AG04449 (cell line): ENCODE measurements at places on chromosomes 13 and 19.

- no peak for DNase-seq
Measured at GRCh38 chr13:46640843-46641242, 87.9 kb downstream of the LRCH1 start.

- DNase-seq: no peak
Measured at GRCh38 chr19:46193678-46194077, 35.9 kb upstream of the IGFL1 start.

DNA sequence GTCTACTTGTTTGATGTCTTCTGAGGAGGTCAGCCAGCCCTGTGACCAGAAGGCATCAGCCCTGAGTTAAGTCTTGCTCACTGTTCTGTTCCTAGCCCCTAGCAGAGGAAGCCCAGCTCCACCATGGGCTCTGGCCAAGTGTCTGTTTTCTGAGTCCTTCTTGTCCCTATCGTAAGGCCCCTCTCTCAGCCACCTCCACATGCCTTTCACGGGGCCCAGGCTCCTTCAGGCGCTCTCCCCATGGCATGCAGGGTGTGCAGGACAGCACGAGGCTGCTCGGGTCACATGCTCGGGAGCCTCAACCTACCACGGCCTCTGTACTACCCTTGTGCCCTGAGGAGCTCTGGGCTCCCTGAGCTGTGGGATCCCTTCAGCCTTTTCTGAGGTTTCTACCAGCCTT, 47.8 kb upstream of the LATS2 start:
- no peak for DNase-seq

- no peak for DNase-seq
Measured at GRCh38 chr19:14603990-14604387, 21.1 kb downstream of the CLEC17A start.

GRCh38 chr13:31264151-31264550, 64.4 kb downstream of the B3GLCT start:
- no peak for DNase-seq

DNA sequence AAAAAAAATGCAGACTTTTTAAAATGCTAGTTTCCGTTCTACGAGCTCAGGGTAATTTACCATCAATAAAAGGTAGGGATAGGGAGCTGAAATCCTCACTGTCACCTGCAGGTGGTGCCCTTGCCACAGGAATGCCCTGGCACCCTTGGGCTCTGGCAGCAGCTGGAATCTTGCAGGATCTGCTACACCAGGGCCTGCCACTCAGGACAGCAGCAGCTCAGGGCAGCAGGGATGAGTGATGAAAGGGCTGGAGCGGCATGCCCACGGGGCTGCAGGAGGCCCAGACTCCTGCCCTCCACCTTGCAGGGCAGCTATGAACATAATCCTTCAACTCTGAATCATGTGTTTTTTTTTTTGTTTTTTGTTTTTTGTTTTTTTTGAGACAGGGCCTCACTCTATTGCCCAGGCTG, 54.0 kb downstream of the GNG7 start:
- DNase-seq: peak; percentile 10

- DNase-seq: no peak
Measured at GRCh38 chr13:76016799-76017400, 380.8 kb downstream of the LMO7 start.

- no peak for DNase-seq
Measured at GRCh38 chr13:37409756-37410155, 188.8 kb downstream of the POSTN start.

GRCh38 chr19:43594081-43594697, 1.7 kb downstream of the IRGQ start:
- no peak for DNase-seq

GRCh38 chr13:25064396-25064795, 31.5 kb upstream of the PABPC3 start:
- no peak for DNase-seq

DNA sequence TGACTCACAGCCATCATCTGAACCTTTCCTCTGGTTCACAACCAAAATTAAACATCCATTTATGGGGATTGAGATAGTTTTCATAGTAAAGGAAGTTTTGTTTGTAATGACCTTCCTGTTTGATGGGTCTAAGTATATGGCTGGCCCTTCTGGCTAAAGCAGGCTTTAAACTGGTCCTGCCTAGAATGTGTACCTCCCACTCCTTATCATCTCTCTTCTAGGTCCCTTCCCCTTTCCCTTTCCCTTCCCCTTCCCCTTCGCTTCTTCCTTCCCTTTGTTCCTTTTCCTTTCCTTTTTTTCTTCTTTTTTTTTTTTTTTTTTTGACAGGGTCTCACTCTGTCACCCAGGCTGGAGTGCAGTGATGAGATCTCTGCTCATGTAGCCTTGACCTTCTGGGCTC, 35.6 kb downstream of the BBC3 start:
- DNase-seq: no peak

DNA sequence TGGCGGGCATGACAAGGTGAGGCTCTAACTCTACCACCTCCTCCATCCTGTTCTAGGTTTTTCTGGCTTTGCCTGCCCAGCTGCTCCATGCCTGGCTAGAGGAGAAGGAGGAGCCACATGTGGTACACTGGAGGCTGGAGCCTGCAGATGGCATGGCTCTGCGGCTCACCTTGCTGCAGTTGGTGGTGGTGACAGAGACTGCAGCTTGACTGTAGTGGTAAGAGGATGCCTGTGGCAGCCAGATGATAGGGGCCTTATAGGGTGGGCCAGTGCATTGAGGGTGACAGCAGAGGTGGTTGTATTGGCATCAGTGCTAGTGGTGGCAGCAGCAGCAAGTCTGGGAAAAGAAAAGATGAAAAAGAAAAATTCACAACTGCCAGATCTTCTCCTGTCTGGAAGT, 146.2 kb downstream of the TNFRSF19 start:
- DNase-seq: no peak

GRCh38 chr13:95253033-95253432, 48.2 kb downstream of the ABCC4 start:
- no peak for DNase-seq

GRCh38 chr19:38057959-38058690, 151.1 kb downstream of the SIPA1L3 start:
- no peak for DNase-seq

GRCh38 chr19:51122112-51122981, 2.4 kb upstream of the SIGLEC9 start:
- no peak for DNase-seq

DNA sequence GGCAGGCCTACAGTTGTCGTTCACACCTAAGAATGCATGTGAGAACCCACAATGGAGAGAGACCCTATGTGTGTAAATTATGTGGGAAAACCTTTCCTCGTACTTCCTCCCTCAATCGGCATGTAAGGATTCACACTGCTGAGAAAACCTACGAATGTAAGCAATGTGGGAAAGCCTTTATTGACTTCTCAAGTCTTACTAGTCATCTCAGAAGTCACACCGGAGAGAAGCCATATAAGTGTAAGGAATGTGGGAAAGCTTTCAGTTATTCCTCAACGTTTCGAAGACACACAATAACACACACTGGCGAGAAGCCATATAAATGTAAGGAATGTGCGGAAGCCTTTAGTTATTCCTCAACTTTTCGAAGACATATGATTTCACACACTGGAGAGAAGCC, 11.3 kb downstream of the ZNF555 start:
- no peak for DNase-seq

DNA sequence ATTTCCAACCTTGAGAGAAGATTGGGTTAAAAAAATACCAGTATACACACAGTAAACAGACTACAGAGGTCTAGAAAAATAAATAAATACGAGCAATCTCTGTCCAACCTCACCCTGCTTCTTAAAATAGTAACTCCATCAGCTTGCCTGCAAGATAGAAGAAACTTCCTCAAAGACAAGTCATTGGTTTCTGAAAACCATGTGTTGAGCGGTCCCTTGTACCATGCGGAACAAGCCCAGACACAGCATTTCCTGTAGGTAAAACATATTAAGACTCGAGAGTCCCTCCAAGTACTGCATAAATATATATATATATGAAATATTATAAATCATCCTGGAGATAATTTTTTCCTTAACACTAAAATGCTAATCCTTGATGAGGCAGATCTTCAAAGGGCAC, 157.4 kb downstream of the MZT1 start:
- DNase-seq: no peak

GRCh38 chr13:28185256-28185655, 46.9 kb downstream of the PAN3 start:
- no peak for DNase-seq

- DNase-seq: no peak
Measured at GRCh38 chr19:45451131-45451849, 16.5 kb upstream of the FOSB start.

GRCh38 chr19:46898731-46899130, 37.9 kb downstream of the ARHGAP35 start:
- no peak for DNase-seq

DNA sequence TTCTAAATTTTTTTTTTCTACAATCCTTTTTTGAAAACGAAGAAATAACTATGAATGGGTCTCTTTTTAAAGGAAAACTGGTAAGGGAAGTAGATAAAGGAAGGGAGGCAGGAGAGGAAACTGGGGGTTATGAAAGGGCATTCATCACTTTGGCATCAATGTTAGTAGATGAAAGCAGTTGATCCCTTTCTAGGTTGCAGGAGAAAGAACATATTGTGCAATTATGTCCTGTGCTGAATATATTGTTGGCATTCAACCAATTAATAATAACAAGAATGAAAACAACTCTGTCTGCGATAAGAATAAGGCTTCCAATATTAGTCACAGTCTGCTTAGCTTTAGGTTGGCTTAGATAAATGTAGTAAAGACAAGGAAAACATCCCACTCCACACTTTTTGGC, 796.8 kb upstream of the KLHL1 start:
- no peak for DNase-seq

DNA sequence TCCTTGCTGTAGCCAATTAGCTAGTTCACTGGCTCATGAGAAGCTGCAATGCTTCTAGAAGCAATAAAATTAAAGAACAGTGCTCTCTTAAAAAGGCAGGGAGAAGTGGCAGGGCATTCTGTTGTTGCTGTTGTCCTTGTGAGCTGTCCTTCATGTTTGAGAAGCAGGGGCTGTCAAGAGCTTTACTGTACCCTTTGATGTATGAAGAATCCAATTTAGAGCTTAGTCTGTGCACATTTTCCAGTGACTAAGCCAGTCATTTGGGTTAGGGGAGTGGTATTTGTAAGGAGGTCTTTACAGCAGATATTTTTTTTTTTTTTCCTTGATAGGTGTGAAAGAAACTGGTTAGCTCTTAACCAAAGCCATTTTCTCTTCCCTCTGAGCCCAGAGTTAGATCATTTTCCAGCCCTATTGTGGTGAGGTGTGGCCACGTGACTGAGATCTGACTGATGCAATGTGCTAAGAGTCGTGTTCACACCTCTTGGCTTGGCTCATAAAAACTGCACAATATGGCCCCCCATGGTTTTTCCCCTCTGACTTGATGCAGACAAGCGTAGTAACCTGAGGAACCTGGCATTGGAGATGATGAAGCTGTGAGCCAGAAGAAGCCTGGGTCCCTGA, 309.6 kb upstream of the TMTC4 start:
- no peak for DNase-seq

DNA sequence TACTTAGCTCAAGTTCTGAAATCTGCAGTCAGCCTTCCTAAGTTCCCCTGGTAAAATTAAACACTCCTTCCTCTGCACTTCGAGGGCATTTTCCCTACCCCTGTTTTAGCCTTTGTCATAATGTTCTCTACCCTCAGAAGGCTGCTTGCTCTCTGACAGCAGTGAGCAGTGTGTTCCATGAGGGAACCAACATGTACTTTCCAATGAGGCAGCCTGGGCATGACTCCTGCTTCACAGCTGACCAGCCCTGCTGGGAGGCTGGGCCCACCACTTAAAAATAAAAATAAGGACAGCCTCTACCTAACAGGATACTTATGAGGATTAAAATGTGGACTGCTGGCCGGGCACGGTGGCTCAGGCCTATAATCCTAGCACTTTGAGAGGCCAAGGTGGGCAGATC, 26.4 kb downstream of the RUBCNL start:
- no peak for DNase-seq

GRCh38 chr19:2722541-2723344, 1.6 kb upstream of the DIRAS1 start:
- DNase-seq: no peak

- peak; percentile 5 for DNase-seq
Measured at GRCh38 chr13:39209731-39210531, 171.7 kb downstream of the NHLRC3 start.

DNA sequence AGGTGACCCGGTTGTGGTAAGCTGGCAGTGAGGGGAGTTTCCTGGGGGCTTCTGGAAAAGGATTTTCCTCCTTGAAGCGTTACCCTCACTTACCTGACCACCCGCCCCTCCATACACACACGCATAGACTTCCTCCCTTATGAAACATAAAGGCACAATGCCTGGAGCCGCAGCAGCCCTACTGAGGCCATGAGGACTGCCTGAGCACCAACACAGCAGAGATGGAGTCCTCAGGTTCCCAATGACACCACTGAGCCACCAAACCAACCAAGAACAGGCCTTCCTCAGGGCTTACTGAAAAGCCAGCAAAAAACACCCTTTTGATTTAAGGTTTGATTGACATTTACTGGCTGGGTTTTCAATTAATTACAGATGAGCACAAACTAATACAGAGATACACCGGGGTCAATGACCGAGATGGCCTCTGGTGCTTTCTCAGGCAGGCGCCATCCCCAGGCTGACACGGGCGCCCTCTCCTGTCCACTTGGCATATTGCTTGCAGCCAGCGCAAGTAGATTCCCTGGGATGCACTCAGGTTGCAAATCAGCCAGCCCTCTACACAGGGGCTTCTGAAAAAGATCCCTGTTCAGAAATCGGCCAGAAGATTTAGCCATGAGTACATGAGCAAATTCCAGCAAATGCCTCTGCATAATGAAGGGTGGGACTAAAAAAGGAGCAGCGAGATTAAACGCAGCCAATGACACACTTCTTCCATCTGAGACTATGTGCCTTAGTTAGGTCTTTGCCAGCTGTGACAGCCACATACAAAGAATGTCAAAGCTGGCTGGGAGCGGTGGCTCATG, 14.8 kb downstream of the OPA3 start:
- DNase-seq: no peak

DNA sequence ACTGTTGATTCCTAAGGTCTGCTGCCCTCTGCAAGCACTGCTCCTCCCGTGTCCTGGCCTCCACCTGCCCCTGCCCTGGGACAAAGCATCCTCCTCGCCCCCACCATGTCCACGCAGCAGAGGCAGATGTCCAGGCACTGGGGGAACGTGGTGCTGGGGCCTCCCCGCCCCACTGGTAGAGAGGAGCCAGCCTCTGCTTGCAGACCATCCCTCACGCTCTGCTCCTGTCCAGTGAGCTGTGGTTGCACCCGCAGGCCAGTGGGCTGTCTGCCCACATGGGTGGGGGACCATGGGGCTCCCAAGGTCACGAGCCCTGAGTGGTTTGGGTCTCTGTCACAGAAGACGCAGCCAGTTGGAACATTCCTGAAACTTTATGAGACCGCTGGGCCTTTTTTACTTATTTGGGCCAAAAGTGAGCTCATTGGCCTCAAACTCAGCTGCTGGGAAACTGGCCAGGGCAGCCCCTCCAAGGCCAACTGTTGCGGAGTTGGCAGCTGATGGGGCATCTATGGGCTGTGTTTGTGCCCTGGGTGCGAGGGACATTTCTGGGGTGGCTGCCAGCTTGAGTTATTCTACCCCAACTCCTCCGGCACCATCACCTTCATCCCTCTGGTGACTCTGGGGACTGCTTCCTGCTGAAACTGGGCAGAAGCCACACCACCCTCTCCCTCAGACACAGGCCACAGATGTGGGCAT, 64.8 kb upstream of the F7 start:
- DNase-seq: no peak
